ENCODE measurements at places on chromosomes 3 and 15.
A peak's percentile ranks its signal among the peaks of the same experiment; 100 is the strongest.

DNA sequence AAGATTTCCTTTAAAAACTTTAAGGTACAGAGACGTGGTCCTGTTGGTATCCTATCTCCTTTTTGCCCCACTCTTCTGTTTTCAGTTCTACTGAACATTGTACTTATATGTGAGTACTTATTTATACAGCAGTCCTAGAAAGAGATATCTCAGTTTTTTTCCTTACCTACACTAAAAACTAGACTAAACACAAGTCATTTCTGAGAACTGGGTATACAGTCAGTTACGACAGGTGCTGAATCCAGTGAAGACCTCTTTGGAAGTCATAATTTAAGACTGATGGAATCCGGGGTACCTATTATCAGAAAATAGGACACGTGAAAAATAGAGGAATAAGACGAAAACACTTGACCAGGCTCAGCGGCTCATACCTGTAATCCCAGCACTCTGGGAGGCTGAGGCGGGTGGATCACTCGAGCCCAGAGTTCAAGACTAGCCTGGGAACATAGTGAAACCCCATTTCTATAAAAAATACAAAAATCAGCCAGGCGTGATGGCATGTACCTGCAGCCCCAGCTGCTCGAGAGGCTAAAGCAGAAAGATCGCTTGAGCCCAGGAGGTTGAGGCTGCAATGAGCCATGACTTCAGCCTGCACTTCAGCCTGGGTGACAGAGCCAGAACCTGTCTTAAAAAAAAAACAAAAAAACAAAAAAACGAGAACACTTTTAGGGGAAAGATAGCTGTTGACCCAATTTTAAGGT, 76.3 kb downstream of the KLHL25 start:
- no peaks in the 10 kb centered on the region for H3K27me3 ChIP-seq
- no peaks in the 10 kb centered on the region for H3K4me1 ChIP-seq
- no peak overlapping the region for H3K4me3 ChIP-seq
- peaks cover 61% of the 10 kb centered on the region for H3K36me3 ChIP-seq
- no peak overlapping the region for H3K27ac ChIP-seq

DNA sequence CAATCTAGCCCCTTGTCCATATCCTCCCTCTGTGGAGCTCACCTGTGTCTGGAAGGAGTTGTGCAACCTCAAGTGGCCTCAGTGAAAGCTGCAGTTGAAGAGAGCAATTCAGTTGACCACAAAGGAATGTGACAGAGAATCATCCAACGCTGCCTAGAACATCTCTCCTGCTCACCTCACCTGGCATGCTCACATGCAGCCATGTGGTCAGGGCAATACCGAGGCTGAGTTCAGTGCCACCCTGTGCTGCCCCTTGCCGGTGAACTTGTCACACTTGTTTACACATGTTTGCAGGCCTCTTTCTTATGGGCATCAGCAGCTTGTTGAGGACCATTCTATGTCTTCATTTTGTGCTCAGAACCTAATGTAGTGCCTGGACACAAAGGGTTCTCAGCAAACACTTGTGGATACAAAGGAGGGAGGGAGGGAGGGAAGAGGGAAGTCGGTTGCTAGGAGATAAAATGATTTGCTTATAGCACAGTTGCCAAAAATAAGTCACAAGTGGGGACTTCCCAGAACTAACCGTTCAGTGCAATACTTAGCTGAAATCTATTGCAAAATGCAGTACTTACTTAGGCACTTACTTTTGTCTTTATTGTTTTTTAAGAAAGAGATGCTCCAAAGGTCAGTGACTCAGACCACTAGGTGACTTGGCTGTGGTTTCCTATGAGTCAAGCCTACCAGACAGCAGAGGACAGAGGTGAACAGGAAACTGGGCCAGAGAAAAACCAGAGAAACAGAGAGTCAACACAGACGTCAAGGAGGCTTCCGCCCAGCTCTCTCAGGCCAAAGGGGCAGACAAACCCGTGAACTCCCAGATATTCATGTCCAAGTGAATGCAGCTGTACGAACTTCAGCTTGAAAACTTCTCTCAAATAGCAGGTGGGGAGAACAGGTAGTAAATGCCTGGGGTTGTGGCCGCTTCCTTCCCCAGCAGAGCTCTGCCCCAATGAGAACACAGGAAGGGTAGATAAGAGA, 227.8 kb upstream of the CTNNB1 start:
- H3K27me3 ChIP-seq, result no peaks in the 10 kb centered on the region
- no peaks in the 10 kb centered on the region for H3K4me1 ChIP-seq
- DNase-seq, result no peak
- no peak overlapping the region for H3K4me3 ChIP-seq
- H3K36me3 ChIP-seq, result no peaks in the 10 kb centered on the region

DNA sequence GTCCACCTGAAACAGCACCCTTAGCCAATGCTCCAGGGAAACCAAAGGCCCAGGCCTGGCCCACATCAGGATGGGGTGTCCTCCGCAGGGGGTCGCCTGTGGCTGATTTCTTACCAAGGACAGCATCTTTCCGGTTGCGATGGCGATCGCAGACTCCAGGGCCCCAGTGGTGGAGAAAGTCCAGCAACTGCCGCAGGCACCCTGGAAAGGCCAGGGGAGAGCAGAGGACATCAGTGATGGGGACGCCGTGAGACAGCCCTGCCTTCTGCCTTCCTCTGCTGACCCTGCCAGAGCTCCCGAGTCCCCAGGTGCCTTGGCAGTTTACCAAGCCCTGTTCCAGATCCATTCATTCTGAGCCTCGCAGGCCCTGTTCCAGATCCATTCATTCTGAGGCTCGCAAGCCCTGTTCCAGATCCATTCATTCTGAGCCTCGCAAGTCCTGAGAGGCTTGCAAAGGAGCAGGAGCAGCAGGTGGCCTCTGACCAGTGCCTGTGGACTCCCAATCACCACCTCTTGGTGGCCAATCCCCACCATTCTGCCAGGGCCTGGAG, 12.5 kb downstream of the CTSH start:
- DNase-seq, result no peak
- no peaks in the 10 kb centered on the region for H3K27me3 ChIP-seq
- H3K4me1 ChIP-seq, result no peaks in the 10 kb centered on the region
- H3K4me3 ChIP-seq, result no peak overlapping the region

GRCh38 chr15:23877502-23878412, 190.7 kb upstream of the NDN start:
- H3K36me3 ChIP-seq, result no peaks in the 10 kb centered on the region
- peak overlapping the region; percentile 60 for H3K4me3 ChIP-seq
- no peaks in the 10 kb centered on the region for H3K4me1 ChIP-seq
- peak; percentile 76 for DNase-seq
- H3K27me3 ChIP-seq, result peaks cover 3% of the 10 kb centered on the region

- peak; percentile 22 for DNase-seq
- H3K27ac ChIP-seq, result no peak overlapping the region
- no peaks in the 10 kb centered on the region for H3K36me3 ChIP-seq
- peaks cover 58% of the 10 kb centered on the region for H3K27me3 ChIP-seq
- no peak overlapping the region for H3K4me3 ChIP-seq
- H3K4me1 ChIP-seq, result peaks cover 24% of the 10 kb centered on the region
These were observed 140.6 kb upstream of the PRR20G start for GRCh38 chr3:127428344-127428997.

DNA sequence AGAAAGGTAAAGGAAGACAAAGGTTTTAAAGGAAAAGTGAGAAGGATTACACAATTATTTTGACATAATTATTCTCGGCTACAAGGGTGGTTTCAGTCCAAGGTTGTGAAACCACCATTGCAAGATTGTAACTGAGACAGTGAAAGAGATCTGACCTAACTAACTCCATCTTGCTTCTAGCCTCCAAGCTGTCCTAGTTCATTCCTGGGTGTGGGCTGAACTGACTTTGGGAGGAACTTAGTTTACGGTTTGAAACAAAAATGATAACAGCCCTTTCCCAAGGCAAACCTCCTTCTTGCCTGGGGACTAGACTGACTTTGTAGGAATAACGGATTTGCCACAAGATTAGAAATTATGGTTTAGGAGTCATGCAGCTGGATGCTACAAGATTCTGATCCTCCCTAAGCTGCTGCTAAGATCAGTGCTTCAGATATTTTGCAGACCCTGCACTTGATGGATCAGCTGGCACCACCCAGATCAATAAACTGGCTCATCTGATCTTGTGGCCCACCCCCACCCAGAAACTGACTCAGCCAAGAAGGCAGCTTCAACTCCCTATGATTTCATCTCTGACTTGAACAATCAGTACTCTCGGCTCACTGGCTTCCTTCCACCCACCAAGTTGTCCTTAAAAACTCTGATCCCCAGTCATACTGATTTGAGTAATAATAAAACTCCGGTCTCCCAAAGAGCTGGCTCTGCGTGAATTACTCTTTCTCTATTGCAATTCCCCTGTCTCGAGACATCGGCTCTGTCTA, 57.7 kb upstream of the AADACL2 start:
- H3K4me3 ChIP-seq, result no peak overlapping the region
- DNase-seq, result no peak
- H3K4me1 ChIP-seq, result no peaks in the 10 kb centered on the region
- no peaks in the 10 kb centered on the region for H3K27me3 ChIP-seq
- H3K27ac ChIP-seq, result no peak overlapping the region

GRCh38 chr3:193971261-193971751, 164.6 kb upstream of the HES1 start:
- peaks cover 55% of the 10 kb centered on the region for H3K4me1 ChIP-seq
- H3K27me3 ChIP-seq, result no peaks in the 10 kb centered on the region
- H3K36me3 ChIP-seq, result no peaks in the 10 kb centered on the region
- no peak overlapping the region for H3K4me3 ChIP-seq
- no peak for DNase-seq

All from type B pancreatic cell (in vitro differentiated cells).